ENCODE measurements at places on chromosomes 3 and 15.
A peak's percentile ranks its signal among the peaks of the same experiment; 100 is the strongest.

- no peak for DNase-seq
These were observed 163.3 kb upstream of the IL12A start for GRCh38 chr3:159825216-159825854.

DNA sequence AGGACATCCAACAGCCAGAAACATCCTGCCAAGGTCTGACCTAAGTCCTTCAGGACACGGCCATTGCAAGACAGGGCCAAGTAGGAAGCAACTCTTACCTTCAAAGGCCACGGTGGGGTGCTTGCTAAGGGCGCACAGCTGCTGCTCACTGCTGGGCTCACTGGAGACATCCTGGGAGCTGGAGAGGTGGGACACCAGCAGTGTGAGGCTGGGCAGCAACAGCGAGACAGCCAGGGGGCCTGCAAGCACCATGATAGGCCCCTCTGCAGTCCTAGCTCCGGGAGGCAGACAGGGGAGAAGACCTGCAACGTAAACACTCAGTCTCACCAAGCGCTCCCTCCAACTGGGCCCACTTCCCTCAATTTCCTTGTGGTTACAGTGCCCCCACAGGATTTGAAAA, 79.2 kb downstream of the SEMA5B start:
- DNase-seq, result peak; percentile 52

DNA sequence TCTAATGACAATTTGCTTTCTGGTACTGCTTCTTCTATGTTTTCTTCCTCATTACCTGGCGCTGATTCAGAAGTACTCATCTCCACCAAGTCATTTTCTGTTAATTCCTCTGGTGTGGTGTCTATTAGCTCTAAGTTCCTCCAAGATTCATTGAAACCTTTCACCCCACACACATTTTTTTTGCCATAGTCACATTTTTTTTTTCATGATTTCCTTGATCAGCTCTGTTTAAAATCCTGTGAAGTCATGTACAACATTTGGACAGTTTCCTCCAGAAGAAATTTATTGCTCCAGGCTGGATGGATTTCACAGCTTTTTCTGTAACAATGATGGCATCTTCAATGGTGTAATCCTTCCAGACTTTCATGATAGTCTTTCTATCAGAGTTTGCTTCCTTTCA, 243.2 kb upstream of the VEPH1 start:
- no peak for DNase-seq

- no peak for DNase-seq
These were observed 4.1 kb upstream of the TNFSF10 start for GRCh38 chr3:172527306-172527705.

- no peak for DNase-seq
These were observed 59.7 kb downstream of the GRIP2 start for GRCh38 chr3:14480207-14481017.

- no peak for DNase-seq
These were observed 125.9 kb downstream of the MYRIP start for GRCh38 chr3:39935261-39935660.

DNA sequence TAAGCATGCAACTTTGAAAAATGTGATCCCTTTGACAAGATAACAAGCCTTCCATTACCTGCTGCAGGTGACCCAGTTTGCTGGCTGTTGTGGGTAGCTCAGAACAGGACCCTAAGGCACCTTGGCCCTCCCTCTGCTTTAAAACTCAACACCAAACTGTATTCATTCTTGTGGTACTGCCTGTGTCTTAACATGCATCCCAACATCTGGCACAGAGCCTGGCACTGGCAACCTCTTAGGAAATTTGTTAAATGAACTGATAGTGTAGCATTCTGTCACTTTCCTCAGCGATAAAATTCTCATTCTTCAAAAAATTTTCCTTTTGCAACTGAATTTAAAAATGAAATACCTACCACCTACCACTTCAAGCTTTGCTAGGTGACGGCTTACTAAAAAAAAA, 287.3 kb upstream of the ADAMTS9 start:
- DNase-seq, result no peak

DNA sequence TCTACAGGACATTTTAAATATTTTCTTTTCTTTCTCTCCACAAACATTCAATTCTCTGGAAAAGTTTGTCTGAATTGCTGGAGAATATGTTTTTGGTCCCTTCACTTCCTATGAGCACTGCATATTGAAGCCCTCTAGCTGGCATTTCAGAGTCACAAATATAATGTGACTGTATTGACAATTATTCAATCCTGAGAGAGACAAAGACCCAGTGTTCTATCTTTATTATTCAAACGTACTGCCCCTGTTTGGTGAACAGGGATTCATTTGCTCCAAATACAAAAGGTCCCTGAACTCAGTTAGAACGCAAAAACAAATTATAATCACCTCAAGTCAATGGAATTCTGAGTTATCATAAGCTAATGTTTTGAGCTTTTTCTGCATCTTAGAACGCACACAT, 173.1 kb upstream of the CDIN1 start:
- DNase-seq, result no peak

- peak; percentile 29 for DNase-seq
These were observed 246.2 kb upstream of the CHRM5 start for GRCh38 chr15:33722005-33722672.

- DNase-seq, result peak; percentile 67
These were observed 1.1 kb downstream of the ZBTB20 start for GRCh38 chr3:115146032-115146417.

DNA sequence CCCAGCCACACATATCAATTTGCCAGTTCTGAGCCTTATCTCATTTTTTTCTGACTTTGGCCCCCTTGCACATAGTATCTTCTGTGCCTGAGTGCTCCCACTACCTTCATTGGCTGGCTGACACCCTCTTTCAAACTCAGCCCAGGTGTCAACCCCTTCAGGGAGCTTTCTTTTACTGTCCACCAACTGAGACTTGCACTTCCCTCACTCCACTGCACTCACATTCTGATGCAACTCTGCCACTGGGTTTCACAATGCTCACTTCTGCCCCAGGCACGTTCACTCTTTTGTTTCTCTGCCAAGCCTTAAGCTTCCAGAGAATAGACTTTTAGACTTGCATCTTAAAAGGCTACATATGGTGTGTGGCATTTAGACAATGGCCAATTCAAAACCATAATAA, 101.5 kb upstream of the CBLB start:
- no peak for DNase-seq

DNA sequence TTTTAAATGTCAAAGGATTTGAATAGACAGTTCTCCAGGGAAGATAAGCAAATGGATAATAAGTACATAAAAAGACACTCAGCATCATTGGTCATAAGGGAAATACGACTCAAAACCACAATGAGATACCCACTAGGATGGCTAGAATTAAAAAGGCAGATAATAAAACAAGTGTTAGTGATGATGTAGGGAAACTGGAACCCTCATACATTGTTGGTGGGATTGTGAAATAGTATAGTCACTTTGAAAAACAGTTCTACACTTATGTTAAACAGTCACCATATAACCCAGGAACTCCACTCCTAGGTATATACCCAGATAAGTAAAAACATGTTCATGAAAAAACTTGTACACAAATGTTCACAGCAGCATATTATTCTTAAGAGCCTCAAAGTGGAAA, 72.5 kb downstream of the GPR156 start:
- no peak for DNase-seq

GRCh38 chr3:178112134-178112533, 424.1 kb upstream of the KCNMB2 start:
- DNase-seq, result no peak

GRCh38 chr3:43032646-43033628, 53.8 kb downstream of the GASK1A start:
- DNase-seq, result no peak

- no peak for DNase-seq
These were observed 74.7 kb downstream of the SPATA16 start for GRCh38 chr3:173066044-173067004.

GRCh38 chr3:2303566-2303965, 204.9 kb downstream of the CNTN4 start:
- DNase-seq, result no peak

GRCh38 chr3:14894085-14894484, 53.3 kb upstream of the NR2C2 start:
- no peak for DNase-seq

- DNase-seq, result no peak
These were observed 372.5 kb downstream of the IL20RB start for GRCh38 chr3:137330246-137330645.

GRCh38 chr3:81339040-81339845, 422.2 kb downstream of the GBE1 start:
- no peak for DNase-seq

DNA sequence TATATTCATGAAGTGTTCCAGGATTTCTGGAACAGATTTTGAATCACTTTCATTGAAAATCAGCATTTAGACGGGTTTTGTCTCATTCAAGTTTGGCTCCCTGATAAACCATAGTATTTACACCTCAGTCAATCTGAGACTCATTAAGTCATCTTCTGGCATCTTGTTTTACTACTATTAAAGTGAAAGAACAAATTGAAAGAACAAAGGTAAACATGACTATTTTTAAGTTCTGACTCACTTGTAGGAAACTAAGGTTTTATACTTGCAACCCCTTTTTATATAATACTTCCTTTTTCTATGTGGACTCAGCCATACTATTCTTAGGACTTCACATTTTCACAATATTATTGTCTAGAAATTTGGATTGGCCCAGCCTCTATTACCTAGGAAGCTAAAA, 854.4 kb downstream of the SQOR start:
- DNase-seq, result no peak

- DNase-seq, result peak; percentile 15
These were observed 339.2 kb upstream of the ONECUT1 start for GRCh38 chr15:53129121-53129904.

DNA sequence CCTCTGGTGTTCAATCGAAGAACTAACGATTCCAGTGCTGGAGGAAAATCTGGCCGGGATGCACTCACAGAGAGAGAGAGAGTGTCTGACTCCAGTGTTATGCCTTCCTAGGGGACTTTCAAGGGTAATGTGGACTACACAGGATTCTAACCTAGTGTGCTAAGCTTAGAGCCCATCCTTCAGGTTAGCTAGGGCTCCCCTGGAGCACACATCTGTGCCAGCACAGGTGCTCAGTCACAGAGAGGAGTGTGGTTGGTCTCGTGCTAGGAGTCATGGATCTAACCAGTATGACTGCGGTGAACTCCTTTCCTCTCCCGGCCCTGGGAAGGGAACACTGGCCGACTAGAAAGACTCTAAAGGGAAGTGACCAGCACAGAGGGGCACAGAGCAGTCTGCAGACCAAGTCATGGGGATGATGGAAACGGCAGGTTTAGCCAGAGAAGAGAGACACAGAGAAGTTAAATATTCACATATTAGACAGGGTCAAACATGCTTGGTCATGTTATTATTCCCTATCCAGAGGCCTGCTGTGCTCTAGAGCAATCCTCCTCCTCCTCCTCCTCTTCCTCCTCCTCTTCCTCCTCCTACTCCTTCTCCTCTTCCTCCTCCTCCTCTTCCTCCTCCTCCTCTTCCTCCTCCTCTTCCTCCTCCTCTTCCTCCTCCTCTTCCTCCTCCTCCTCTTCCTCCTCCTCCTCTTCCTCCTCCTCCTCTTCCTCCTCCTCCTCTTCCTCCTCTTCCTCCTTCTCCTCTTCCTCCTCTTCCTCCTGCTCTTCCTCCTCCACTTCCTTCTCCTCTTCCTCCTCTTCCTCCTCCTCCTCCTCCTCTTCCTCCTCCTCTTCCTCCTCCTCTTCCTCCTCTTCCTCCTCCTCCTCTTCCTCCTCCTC, 280.3 kb downstream of the XXYLT1 start:
- no peak for DNase-seq

DNA sequence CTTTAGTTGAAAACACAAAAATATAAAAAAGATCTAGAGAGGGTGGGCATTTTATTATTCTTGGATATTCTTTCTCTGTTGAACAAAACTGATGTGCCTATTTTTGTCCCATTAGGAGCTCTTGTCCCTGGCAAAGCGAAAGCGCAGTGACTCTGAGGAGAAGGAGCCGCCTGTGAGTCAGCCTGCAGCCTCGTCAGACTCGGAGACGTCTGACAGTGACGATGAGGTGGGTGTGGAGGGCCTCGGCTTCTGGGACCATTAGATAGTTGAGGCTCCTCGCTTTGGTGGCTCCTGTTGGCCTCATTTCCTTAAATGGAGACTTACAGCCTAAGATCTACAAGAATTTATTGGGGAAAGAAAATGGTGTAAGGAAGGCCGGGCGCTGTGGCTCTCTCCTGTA, 21.3 kb downstream of the RTF1 start:
- no peak for DNase-seq

DNA sequence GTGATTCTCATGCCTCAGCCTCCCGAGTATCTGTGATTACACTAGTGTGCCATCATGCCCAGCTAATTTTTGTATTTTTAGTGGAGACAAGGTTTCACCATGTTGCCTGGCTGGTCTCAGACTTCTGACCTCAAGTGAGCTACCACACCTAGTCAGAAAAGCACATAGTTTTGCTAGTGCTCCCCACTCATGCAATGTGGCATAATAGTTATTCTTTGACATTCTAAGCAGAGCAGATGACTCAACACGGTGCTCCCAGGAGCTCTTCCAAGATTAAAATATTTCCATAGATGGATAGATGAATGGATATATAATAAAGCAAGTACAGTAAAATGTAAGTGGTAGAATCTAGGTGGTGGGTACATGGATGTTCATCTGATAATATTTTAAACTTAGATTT, 53.1 kb upstream of the GK5 start:
- DNase-seq, result no peak

- DNase-seq, result peak; percentile 89
These were observed 127.9 kb downstream of the ST8SIA2 start for GRCh38 chr15:92521624-92522008.

- DNase-seq, result no peak
These were observed 92.2 kb downstream of the NFKBIZ start for GRCh38 chr3:101941318-101942040.

GRCh38 chr3:184800349-184800930, 11.5 kb upstream of the VPS8 start:
- DNase-seq, result no peak

- no peak for DNase-seq
These were observed 35.5 kb downstream of the NR2F2 start for GRCh38 chr15:96365781-96366525.

- DNase-seq, result no peak
These were observed 450.9 kb upstream of the THRB start for GRCh38 chr3:24945563-24945962.

DNA sequence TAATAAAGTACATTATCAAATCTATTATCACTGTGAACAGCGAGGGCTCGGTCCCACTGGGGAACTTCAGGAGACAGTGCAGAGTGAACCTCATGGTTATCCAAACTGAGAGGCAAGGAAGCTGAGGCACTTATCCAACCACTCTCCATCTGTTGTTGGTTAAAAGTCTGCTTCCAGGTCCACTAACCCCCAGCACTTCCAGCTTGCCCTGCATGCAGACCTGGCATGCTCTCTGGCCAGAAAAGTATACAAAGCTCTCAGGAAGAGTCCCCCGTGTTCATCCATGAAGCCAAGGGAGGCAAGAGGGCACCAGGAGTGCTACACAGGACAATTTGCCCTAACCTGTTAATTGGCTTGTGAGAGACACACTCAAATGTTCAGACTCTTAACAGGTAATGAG, 36.0 kb downstream of the FBN1 start:
- DNase-seq, result no peak

All from WERI-Rb-1 (cell line).